ENCODE measurements at places on chromosomes 4 and X.

DNA sequence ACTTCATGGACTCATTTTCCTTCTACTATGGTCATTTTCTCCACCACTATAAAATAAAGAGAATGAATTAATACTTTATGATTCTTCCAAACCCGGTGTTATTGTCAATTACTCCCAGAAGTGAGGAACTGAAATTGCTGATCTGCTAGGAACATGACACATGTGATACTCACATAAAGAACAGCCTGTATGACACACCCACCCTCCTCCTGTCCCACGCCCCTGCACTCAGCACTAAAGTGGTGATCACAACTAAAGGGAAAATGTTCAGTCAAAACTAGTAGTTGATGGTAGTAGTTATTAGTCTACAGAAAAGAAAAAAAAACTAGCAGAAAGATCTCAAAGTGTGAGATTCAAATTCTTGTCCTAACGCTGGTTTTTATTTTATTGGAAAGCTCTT, 1508.3 kb downstream of the RAPGEF2 start:
- no peak for DNase-seq

DNA sequence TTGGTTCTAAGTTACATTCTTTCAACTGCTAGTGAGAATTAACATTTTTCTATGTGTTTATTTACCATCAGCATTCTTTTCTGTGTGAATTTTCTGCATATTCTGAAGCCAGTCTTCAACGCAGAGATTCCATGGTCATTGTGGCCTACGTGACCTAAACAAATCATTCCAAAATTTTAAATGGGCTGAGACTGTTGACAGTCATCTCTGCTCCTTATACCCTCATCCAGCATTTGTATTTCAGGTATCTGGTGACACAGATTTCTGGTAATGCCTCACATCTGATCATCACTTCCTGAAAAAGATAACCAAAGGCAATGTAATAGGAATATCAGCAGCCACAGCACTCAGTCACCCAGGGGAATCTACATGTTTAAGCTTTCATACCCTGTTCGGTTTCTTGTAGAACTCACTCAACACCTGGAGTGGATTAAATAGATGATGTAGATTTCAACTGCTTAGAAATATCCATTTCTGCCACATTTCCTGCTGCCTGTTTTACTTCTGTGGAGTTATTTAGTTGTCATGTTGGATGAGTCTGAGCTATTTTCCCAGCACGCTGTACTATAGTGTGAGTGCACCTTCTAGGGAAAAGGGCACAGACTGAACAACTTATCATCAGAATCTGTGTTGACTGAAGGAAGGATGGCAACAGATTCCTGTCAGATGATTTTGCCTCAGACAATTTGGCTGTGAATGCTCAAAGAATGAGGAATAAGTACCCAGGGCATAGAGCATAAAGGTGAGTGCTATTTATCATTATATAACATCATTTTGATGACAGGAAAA, 73.0 kb upstream of the HPGD start:
- no peak for DNase-seq

DNA sequence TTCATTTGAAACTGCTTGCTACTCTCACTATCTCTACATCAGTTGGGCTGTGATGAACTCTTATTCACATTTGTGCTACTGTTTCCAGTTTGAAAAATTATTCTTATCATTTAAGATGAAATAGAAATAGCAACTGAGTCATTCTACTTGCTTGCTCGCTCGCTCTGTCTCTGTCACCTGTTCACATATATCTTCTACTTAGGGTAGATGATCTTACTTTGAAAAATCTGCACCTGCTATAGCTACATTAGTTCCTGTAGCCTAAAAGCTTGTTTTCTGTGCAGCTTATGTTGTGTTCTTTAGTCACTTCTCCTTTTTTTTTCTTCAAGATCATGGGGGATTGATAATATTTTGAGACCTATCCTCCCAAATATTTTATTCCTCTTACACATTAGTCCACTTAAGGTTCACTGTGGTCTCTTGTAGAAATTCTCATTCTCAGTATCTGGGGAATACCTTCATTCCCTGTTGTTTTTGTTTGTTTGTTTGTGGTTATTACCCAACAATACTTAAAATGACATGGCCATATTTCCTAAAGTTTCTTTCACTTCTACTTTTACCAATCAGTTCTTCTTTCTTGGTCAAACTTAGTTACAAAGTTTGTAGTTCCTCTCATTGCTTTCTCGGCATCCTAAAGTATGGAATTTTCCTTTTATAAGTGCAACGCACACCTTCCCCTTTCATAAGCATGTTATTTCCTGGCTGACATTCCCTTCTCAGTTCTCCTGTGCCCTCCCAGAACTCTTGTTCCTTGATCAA, 36.5 kb downstream of the CLCN5 start:
- no peak for DNase-seq

DNA sequence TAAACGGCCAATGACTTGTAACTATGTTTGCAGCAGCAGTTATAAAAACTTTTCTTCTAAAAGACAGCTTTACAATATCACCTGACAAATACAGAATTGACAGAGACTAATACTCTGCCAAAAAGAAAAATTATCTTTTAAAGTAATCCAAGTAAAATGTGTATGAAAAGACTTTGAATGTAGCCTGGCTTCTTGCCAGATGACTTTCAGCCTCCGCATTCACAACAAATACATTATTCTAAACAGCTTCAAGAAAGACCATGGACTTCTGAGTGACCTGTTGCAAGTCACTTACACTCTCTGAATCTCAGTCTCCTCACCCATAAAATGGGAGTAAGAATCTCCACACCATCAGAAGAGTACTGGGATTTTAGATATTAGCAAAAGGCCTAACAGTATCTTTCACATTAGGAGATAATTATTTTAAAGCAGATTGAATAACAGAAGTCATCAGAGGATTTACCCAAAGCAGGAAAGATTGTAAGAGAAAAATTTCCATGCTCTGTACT, 2.5 kb downstream of the ADAMTS3 start:
- DNase-seq, result no peak

DNA sequence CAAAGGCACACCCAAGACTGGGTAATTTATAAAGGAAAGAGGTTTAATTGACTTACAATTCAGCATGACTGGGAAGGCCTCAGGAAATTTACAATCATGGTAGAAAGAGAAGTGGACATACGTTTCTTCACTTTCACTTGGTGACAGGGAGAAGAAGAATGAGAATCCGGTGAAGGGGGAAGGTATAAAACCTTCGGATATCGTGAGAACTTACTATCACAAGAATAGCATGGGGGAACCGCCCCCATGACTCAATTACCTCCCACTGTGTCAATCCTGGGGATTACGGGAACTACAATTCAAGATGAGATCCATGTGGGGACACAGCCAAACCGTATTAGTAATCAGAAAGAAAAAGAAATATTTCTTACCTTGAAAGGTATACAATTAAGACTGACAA, 782.9 kb upstream of the HS3ST1 start:
- DNase-seq, result no peak
